ENCODE measurements at places on chromosomes 5 and 9.

- DNase-seq = no peak
Measured at GRCh38 chr5:74626386-74627222, 13.9 kb downstream of the ENC1 start.

DNA sequence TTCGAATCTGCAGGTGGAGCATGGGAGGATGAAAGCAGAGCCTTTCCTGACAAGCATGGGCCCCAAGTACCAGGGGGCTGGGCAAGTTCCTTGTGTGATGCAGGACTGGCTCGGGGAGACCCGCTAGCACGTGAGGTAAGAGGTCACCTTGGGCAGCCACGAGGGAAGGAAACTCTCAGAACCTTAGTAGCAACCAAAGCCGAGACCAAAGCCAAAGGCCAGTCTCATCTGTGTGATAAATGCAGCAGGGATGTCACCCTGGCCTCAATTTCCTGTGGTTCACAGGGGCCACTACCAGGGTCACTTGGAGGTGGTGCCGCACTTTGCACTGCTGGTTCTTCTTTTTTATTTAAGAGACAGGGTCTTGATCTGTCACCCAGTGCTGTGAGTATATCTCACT lies 39.5 kb downstream of the PRRT1B start:
- no peak for DNase-seq

- DNase-seq = no peak
Measured at GRCh38 chr9:13354733-13355132, 75.2 kb upstream of the MPDZ start.

- no peak for DNase-seq
Measured at GRCh38 chr9:81125446-81126092, 563.8 kb downstream of the TLE1 start.

- DNase-seq = no peak
Measured at GRCh38 chr5:149053072-149053695, 9.7 kb downstream of the SH3TC2 start.

- DNase-seq = no peak
Measured at GRCh38 chr5:145887976-145888574, 15.3 kb upstream of the GRXCR2 start.

DNA sequence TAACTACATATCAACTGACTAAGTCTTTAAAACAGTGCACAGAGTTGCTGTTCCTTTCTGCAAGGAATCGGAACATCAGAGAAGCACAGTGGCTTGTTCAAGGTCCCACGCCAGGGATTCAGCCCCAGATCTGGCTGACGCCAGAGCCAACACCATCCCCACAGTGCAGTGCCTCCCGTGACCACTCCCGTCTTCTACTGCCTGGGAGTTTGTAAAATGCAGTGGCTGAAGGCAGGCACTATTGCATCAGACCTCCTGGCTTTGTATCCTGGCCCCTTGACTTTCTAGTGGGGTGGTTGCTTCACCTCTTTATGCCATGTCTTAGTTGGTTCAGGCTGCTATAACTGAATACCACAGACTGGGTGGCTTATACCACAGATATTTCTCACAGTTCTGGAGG lies 131.0 kb downstream of the NSG2 start:
- no peak for DNase-seq

DNA sequence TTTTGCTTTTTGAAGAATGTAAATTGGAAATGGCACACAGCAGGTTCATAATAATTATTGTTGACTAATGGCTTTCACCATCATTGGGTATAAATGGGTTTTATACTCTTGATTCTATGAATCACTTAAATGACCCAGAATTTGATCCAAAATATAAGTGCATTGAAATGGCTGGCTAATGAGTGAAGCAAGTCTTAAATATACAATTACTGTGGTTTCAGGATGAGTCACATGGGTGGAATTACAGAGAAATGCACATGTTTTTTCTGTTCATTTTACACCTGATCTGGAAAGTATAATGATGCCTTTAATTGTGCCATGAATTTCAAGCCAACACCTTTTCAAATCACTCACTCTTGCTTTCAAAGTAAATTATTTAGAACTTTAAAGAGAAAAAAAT lies 380.8 kb upstream of the CD180 start:
- no peak for DNase-seq

DNA sequence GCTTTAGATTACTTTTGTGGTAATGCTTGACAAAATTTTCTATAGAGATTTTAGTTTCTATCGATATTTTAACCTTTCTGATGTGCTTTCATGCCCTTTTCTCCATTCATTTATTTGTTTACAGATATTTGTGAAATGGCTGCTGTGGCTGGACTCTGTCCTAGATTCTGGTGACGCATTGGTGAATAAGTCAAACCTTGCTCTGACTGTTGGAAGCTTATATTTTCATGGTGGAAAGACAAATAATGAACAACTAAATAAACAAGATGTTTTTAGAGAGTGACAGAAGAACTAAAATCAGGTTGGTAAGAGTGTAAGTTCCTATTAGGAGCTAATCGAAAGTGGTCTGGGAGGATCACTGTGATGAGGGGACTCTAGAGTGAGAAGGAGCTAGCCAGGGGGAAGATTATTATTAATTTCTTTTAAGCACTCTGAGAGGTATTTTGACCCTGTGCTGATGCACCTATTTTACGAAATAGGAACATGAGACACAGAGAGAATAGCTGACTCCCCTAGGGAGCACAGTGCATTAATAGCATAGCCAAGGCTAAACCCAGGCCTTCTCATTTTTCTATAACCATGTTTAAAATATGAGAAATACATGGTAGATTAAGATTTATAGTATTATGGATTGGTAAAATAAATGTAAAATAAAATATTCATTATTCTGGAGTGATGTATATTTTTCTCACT lies 411.9 kb upstream of the ARRDC3 start:
- DNase-seq = no peak

All from GM19239 (cell line).